Kidney glomerular epithelial cell (primary cell): ENCODE measurements at places on chromosomes 6 and 20.

DNA sequence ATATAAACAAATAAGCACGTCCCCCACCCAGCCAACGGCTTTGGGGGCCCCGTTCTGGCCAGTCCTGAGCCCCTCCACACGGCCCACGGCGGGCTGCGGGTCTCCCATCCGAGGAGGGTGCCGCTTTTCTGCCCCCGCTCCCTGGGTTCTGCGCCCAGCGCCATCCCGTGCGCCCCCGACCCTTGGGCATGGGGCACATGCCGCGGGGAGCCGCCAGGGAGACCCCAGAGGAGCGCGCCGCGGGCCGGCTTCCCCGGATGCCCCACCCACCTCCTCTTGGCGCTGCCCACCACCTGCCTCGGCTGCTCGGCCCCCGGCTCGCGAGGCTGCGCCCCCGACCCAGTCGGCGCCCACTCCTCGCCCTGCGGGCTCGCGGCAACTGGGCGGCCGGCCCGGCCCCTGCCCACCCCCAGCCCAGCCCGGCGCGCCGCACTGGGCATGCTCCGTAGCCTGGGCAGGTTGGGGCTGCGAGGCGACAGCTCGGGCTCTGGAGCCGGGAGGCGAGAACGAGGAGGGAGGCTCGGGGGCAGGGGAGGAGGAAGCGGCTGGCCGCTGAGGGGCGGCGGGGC lies 570 bp upstream of the PLCB4 start:
- DNase-seq, result peak; percentile 65

DNA sequence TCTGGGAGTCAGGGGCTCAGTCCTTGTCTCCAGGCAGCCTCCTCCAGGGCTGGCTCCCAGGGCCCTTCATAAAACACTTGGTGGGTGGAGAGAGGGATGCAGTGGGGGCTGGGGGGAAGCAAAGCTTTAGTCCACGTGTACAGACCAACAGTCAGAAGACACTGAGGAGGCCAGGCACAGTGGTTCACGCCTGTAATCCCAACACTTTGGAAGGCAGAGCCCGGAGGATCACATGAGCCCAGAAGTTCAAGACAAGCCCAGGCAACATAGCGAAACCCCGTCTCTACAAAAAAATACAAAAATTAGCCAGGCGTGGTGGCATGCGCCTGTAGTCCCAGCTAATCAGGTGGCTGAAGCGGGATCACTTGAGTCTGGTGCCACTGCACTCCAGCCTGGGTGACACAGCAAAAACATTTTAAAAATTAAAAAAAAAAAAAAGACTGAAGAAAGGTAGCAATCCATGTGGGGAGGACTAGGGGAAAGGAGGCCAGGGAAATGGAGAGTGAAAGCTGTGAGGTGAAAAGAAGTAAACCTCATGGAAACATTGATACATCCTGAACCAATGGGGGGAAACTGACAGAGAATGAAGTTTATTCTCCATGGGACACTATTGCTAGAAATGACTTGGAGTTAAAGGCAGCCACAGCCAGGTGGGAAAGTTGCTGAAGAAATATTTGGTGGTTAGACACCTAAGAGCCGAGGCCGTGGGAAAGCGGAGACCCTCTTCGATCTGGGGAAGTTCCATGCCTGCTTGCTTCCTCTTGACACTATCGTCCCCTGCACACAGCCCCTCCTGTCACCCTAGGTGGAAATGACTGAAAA lies 35.4 kb downstream of the PIM1 start:
- no peak for DNase-seq

GRCh38 chr6:122817766-122818165 lies 28.7 kb downstream of the SMPDL3A start:
- DNase-seq, result peak; percentile 53

DNA sequence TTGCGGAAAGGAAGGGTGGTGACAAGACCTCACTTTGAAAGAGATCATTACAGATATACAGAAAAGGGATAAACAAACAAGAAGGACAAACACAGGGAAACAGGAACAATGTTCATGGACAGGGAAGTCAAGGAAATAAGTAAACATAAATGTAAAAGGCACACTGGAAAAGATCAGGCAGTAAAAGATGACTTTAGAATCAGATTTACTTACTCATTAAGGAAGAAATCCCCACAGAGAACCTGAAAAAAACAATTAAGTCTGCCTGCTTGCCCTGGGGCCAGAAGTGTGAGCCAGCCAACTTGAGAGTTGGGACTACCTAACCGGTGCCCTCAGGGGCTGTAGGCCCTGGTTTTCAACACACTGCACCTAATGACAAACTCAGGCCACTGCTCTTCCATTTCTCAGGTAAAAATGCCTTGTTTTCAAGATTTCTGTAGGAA lies 1.7 kb downstream of the APMAP start:
- no peak for DNase-seq

DNA sequence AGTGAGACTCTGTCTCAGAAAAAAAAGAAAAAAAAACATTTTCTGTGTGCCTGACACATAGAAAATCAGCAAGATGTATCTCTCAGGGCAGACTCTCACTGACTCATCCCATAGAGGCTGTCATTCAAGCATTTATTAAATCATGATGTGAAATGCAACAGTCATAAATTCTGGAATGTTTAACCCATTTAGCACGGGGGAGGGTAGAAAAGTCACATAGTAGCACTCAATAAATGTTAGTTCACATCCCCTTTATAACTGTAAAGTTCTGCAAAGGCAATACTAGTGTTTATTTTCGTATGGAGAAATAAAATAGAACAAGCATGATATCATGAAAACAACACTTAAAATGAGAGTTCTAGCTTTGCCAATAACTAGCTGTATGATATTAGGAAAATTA lies 15.5 kb upstream of the CARMIL1 start:
- DNase-seq, result peak; percentile 70

GRCh38 chr6:617456-618100 lies 39.3 kb downstream of the HUS1B start:
- DNase-seq, result no peak

GRCh38 chr6:129606664-129607063 lies 103.3 kb downstream of the ARHGAP18 start:
- no peak for DNase-seq

DNA sequence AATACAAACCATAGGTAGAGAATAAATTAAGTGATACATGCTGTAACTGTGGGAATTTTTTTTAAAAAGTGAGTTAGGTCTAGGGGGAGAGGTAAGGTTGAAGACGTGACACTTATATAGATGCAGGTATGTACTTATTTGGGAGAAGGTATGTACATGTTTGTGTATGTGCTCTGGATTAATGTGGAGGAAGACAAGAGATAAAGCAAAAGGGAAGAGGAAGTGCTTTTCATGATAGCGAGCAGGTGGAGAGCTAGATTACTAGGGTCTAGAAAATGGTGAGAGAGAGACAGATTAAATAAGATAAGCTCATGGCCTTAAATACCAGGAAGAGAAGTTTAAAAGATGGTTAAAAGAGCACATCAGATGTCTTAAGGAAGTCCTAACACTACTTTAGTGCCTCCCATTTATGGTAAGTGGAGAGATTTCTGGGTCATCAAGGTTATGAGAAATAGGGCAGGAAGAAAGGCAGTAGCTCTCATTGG lies 92.5 kb downstream of the MAN1A1 start:
- no peak for DNase-seq

- no peak for DNase-seq
Measured at GRCh38 chr6:28953585-28954258, 29.9 kb upstream of the TRIM27 start.

DNA sequence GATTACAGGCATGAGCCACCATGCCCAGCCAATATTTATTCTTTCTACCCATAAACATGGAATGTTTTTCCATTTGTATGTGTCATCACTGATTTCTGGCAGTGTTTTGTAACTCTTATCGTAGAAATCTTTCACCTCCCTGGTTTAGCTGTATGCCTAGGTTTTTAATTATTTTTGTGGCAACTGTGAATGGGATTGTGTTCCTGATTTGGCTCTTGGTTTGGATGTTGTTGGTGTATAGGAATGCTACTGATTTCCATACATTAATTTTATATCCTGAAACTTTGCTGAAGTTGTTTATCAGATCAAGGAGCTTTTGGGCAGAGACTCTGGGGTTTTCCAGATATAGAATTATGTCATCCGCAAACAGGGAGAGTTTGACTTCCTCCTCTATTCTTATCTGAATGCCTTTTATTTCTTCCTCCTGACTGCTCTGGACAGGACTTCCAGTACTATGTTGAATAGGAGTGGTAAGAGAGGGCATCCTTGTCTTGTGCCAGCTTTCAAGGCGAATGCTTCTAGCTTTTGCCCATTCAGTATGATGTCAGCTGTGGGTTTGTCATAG lies 198.6 kb downstream of the ZDHHC14 start:
- peak; percentile 36 for DNase-seq

DNA sequence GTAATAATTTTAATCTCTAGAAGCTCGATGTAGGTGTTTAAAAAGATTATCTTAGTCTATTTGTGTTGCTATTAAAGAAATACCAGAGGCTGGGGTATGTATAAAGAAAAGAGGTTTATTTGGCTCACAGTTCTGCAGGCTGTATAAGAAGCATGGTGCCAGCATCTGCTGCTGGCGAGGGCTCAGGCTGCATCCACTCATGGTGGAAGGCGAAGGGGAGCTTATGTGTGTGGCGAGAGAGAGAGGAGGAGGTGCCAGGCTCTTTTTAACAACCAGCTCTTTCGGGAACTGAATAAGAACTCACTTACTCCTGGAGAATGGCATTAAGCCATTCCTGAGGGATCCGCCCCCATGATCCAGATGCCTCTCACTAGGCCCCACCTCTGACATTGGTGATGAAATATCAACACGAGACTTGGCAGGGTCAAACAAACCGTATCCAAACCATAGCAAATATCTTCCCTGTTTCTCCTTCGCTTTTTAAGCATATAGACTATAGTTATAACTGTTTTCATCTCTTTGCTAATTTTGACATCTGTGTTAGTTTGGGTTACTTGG lies 24.5 kb downstream of the CHMP4B start:
- DNase-seq, result no peak

GRCh38 chr6:125818772-125819260 lies 28.1 kb downstream of the NCOA7 start:
- DNase-seq, result no peak

- DNase-seq, result no peak
Measured at GRCh38 chr6:56618050-56618449, 24.6 kb downstream of the DST start.

- DNase-seq, result no peak
Measured at GRCh38 chr6:129104131-129104530, 221.2 kb downstream of the LAMA2 start.

DNA sequence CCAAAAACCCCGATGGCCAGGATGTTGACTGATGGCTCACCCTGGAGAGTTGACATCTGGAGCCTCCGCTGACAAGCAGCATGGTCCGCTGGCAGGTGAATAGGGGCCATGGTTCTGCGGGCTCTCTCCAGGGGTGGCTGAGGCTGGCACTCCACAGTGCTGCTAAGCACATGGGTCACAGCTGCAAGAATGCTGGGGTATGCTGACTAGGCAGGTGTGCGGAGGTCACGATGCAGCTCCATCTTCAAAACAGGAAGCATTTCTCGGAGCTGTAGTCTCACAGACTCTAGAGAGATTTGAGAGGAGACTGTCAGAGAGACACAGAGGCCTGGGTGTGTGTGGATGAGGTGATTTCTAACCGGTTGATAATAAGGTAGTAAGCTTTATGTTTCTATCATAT lies 341.6 kb downstream of the NRN1 start:
- DNase-seq, result no peak

- DNase-seq, result peak; percentile 89
Measured at GRCh38 chr6:30828027-30828962, 56.0 kb upstream of the DDR1 start.

- DNase-seq, result peak; percentile 81
Measured at GRCh38 chr6:32968867-32969684, 682 bp downstream of the BRD2 start.

DNA sequence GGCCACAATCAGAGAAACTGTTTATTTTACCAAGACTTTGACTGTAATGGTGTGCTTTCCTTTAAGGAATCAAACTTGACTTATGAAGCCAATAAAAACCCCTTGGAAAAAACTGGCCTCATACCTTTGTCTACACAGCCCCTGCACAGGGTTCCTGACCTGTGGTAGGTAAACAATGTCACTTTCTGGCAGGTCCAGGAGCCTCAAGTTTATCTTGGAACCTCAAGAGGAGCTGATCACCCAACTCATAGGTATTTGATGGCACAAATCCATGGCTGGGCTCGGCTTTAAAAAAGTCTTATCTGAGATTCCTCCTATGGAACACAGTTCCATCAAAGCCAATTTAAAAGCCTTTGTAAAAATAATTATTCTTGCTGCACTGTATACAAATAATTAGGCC lies 61.0 kb downstream of the AGPAT4 start:
- DNase-seq, result no peak

- DNase-seq, result no peak
Measured at GRCh38 chr6:107101686-107102413, 13.5 kb downstream of the BEND3 start.

DNA sequence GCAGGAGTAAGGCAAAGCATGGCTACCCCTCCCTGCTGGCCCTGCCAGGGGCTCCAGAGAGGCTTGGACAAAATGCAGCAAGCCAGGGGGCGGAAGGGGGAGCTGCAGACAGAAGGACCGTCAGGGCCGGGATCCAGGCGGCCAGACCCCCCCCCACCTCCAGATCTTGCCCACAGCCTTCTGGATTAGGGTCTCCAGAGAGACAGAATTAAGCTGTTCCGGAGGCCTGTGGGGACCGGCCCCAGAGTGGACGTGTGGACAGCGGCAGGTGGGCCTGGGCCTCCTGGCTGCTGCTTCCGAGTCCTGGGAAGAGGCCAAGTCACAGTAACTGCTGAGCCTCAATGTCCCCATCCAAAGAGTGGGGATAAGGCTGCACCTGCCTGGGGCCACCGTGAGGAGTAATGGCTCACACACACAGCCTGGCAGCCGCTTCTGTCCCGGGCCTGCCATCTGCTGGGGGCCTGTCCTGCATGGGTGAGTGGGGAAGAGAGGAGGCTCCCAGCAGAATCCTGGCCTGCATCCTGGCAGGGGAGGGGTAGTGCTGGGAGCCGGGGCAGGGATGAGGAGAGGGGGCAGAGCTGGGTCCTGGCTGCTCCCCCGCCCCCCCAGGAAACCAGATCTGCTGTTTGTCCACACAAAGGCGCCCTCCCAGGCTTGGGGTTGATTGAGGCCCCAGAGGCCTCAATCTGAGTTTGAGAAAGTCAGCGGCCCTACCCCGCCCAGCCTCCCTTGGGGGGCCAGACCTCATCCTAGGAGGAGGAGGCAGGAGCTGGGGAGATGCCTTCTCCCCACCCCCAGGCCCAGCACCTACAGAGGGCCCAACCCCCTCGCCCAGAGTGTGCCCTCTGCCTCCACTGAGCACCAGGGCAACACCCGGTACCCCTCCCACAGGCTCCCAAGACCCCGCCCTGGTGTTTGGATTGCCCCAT lies 3.9 kb downstream of the LAMA5 start:
- DNase-seq, result peak; percentile 37

DNA sequence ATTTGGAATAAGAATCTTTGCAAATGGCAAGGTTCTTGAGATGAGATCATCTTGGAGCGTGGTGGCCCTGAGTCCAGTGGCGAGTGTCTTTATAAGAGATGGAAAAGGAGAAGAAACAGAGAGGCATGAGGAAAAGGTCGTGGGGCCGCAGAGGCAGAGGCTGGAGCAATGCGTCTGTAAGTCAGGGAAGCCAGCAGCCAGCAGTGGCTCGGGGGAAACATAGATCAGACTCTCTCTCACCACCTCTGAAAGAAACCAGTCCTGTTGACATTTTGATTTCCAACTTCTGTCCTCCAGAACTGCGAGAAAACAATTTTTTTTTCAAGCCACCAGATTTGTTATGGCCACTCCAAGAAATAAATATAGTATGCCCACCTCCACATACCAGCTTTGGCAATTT lies 226.6 kb downstream of the TFAP2C start:
- no peak for DNase-seq

- DNase-seq, result no peak
Measured at GRCh38 chr6:36752187-36752885, 54.7 kb downstream of the RAB44 start.

- no peak for DNase-seq
Measured at GRCh38 chr20:59802471-59803221, 130.8 kb downstream of the SYCP2 start.

- no peak for DNase-seq
Measured at GRCh38 chr6:143270026-143270425, 180.5 kb downstream of the ADAT2 start.
